Germinal center (tissue), 1 donor: ENCODE measurements at places on chromosomes 7 and 10.

- DNase-seq, result no peak
Measured at GRCh38 chr7:32191305-32191704, 121.1 kb upstream of the PDE1C start.

GRCh38 chr7:71193099-71193810 lies 61.3 kb downstream of the GALNT17 start:
- no peak for DNase-seq

- DNase-seq, result no peak
Measured at GRCh38 chr10:29851241-29851640, 208.1 kb downstream of the JCAD start.

- DNase-seq, result no peak
Measured at GRCh38 chr7:55081472-55082227, 62.8 kb downstream of the EGFR start.

DNA sequence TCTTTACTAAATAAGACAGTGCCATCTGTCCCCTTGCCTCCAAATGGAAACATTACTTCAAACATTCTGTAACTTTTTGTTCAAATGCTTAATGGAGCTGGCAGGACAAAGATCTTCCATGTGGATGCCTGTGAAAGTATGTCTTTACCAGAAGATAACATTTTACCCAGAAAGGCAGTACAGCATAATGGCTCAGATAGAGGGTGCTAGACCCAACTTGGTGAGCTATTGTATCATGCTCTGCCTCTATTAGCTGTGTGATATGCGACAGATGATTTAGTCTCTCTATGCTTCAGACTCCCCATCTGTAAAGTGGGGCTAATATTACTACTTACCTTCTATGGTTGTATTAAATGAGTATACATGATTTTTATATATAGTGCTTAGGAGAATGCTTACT lies 8.8 kb upstream of the SMKR1 start:
- DNase-seq, result peak; percentile 18

- no peak for DNase-seq
Measured at GRCh38 chr10:1492641-1493040, 244.7 kb downstream of the ADARB2 start.

GRCh38 chr10:34816501-34817002 lies 1.5 kb upstream of the PARD3 start:
- DNase-seq, result no peak

DNA sequence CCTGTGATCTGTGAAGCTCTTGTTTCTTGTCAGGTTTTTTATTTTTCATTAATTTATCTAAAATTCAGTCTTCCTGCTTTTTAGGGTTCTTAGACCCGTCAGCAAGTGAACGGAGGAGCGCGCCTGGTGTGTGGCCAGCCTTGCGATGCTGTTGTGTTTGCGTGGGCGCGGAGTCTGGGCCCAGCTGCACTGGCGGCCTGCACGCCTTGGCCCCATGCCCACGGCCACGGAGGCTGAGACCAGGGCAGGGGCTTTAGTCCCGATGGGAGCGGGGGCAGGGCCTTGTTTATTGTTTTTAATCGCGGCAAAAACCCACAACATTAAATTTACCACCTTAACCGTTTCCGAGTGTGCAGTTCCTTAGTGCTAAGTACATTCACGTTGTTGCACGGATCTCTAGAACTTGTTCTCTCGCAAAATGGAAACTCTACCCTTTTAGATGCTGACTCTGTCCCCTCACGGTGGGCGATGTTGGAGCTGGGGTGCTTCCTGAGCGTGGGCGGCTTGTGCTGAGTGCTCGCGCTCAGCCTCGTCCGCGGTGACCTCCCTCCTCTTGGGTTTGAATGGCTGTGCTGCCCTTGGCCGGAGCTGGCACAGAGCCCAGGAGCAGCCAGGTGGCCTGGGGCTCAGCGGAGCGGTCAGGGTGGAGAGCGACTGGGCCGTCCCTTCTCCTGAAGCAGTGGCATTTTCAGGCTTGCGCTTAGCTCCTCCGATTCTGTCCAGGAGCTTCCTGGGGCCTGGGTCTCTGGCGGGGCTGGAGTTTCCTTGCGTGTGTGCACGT lies 69.1 kb downstream of the INPP5A start:
- no peak for DNase-seq

DNA sequence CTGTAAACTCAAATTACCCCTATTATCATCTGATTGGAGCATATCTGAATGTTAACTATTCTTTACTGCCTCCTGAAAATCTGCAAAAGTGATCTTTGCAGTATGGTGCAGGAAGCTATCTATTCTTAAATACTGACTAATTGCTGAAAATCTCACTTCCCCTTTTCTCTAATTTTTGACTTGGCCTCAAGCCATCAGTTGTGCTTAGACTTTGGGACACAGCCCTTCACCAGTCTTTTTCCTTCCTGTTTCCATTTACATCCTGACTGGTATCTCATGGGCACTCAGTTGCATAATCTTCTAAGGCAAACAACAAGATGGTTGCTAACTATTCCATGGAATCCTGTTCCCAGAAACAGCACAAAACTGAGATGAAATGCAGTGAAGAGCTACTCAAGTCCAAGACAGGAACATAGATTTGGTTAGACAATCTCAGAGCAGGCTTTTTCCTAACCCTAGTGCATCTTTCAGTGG lies 228.5 kb downstream of the SORCS1 start:
- no peak for DNase-seq

DNA sequence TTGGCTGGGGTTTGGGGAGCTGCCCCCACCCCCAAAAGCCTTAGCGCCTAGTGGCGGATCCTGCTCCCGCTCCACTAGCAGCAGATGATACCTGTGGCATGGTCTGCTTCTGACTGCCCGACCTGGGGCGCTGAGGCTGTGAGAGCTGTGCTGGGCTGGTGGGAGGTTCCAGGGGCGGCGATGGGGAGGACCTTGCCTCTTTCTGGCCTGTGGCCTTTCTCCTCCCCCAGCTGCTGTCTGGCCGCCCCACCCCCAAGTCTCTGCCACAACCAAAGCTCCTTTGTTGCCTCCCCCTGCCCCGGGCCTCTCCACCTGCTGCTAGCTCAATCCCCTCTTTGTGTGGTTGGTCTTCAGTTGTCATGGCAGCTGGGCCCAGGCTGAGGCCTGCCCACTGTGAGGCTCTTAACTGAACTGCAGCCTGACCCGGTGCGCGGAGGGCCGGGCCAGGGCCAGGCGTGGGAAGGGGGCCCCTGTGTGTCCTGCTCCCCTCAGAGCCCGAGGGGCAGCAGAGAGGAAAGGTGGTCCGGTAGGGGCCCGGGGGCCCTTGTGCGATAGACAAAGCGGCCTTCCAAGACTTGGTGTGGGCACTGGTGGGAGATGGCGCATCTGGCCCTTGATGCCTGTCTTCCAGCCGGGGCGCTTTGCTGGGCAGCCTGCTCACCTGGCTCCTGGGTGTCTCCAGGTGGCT lies 4.7 kb downstream of the ZNF775 start:
- DNase-seq, result no peak

GRCh38 chr10:46554166-46554781 lies 2.2 kb downstream of the GPRIN2 start:
- DNase-seq, result no peak

- DNase-seq, result no peak
Measured at GRCh38 chr10:6327961-6328698, 125.4 kb downstream of the PFKFB3 start.

DNA sequence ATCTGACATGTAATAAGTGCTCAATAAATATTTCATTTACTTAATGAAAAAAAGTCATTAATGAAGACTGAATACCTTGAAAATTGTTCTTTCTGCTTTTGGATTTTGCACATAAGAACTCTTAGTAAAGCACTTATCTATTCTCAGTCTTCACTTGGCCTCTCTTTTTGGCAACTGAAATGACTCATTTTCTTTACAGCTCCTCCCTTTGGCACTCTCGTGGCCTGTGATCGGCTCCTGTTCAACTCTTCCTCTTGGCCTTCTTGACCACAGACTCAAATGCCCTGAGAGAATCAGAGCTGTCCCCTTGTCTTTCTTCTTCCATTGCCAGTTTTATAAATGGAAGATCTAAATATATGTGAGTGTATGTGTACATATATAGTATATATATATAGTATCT lies 54.2 kb downstream of the FOXP2 start:
- DNase-seq, result no peak

GRCh38 chr10:33303988-33304387 lies 30.5 kb downstream of the NRP1 start:
- no peak for DNase-seq

- no peak for DNase-seq
Measured at GRCh38 chr10:130244928-130245495, 108.8 kb downstream of the GLRX3 start.

- no peak for DNase-seq
Measured at GRCh38 chr7:108127461-108127860, 2.7 kb downstream of the LAMB4 start.

- DNase-seq, result no peak
Measured at GRCh38 chr10:120392245-120392644, 64.8 kb upstream of the PLPP4 start.

DNA sequence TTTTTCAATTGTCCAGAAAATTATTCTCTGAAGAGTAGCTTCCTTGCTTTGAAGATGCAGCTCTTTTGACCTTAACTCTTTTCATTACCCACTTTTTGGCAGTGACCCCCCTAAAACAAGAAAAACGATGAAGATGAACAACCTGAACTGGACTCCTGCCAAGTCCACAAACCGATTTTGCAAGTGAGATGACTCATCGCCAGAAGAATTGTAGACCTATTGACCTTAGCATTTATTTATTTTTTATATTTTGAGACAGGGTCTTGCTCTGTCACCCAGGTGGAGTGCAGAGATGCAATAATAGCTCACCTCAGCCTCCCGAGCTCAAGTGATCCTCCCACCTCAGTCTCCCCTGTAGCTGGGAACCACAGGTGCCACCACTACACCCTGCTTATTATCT lies 859.2 kb downstream of the GATA3 start:
- DNase-seq, result no peak

DNA sequence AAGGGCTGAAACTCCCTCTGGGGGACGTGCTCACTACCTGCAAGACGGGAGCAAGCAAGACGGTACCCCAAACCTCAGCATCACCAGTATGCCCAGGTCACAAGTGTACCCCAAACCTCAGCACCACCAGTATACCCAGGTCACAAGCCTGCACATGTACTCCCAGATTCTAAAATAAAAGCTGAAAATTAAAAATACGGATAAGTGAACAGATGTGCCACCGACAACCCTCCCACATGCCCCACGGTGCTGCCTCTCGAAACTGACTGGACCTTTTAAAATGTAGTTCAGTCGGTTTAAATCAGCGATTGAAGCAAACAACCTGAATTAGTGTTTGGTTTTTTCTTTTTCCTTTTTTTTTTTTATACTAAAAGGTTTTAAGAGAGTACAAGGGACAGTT lies 566.5 kb downstream of the DNAJB6 start:
- no peak for DNase-seq

DNA sequence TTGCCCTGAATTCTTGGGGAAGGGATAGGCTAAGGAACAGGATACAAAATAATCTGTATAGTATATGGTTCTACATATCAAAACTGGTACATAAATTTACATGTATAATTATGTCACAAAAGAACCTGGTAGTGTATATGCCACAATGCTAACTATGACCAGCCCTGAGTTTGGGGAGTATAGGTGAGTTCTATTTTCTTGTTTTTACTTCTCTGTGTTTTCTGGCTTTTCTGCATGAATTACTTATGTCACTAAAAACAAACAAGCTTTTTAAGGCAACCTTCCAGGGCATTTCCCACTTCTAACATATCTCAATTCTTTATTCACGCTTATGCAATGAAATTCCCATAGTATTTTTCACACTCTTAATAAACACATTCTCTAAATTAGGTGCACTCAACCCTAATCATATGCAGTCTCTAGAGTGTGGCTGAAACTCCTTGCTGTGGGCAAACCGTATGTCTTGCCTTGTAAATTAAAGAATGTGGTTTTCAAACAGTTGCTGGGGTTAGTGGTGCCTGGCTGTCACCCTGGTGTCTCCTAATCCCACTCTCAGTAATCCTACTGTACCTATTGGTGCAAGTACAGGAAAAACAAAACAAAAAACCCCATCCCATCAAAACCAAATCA lies 14.0 kb upstream of the INSIG1 start:
- DNase-seq, result no peak

DNA sequence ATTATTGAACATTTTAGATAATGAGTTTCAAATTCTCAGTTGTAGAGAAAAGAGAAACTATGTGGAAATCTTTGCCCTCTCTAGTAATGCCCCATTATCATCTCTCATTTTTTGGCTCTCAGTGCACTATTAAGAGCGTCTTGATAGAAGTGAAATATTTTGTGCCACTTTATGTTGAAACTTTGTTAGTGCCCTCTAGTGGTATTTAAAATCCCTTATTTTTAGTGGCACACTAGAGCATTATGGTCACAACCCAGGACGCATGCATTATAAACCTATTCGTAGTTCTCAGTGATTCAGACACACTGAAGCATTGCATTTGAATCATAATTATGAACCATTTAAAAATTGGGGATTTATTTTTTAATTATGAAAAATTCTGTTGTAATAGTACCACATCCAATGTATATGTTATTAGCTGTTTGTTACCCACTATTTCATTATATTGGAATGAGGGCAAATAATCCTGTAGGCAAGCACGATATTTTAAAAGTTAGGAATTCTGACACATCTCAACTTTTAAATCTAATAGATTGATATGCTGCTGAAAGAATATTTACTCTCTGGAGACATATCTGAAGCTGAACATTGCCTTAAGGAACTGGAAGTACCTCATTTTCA lies 21.9 kb downstream of the PDCD4 start:
- peak; percentile 53 for DNase-seq

GRCh38 chr10:113604572-113604971 lies 51.7 kb downstream of the HABP2 start:
- DNase-seq, result no peak

DNA sequence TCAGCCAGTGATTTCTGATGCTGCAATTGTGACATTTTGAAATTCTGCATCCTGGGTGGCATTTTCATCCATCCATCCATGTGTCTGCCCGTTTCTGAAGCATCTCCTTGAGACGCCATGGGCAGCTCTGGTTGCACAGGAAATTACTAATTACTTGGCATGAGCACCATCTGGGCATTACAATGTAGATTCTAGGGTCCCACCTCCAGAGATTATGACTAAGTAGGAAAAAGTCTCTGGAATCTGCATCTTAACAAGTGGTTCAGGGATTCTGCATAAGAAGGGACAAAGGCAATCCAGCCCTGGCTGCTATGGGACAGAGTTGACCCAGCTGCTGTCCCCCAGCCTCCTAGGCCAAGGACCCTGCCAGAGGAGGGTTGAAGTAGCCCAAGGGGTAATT lies 65.3 kb downstream of the CUZD1 start:
- no peak for DNase-seq

DNA sequence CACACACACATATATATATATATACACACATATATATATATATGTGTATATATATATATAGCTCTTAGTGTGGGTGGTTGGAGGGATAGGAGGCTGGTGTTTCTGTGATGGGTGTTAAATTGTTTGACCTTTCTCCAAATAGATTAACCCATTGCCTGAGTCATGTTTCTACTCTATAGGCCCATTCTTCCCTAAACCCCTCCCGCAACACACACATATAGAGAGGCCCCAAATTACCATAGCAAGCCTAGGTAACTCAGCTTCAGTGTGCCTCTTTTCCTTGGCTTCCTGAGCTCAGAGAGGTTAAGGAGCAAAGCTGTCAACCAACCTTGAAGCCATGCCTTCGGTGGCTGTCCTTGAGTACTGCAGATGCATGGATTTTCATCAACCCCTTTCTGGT lies 98.7 kb upstream of the ADO start:
- no peak for DNase-seq
